ENCODE measurements at places on chromosomes 3 and 15.

DNA sequence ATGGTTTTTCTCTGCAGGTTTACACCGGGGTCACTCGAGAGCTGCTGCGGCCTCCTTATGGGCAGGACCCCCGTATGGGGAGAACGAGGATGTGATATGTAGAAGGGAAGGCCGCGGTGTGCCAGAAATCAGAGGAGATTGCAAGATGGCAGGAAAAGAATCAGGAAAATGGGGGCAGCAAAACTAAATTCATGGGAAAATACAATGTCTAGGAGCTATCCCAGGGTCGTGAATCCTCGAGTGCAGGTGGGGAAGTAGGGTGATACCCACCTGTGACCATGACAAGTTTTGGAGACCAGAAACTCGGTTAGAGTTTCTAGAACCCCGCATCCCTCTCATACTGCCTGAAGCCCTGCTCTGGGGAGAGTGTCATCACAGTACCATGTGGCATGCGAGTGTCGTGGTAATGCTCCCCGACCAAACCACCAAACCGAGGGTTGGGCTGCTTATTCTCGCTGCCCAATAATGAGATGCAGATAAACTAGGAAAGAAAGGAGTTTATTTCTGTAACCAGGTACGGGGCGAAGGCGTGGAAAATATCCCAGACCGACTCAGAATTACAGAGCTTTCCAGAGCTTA, 781 bp downstream of the TRNT1 start:
- no peak for DNase-seq

GRCh38 chr3:146970236-146970635, 365.1 kb upstream of the PLSCR5 start:
- no peak for DNase-seq

- DNase-seq, result no peak
Measured at GRCh38 chr3:2568929-2569328, 470.3 kb downstream of the CNTN4 start.

GRCh38 chr3:106117490-106117858, 248.7 kb upstream of the CBLB start:
- DNase-seq, result no peak

DNA sequence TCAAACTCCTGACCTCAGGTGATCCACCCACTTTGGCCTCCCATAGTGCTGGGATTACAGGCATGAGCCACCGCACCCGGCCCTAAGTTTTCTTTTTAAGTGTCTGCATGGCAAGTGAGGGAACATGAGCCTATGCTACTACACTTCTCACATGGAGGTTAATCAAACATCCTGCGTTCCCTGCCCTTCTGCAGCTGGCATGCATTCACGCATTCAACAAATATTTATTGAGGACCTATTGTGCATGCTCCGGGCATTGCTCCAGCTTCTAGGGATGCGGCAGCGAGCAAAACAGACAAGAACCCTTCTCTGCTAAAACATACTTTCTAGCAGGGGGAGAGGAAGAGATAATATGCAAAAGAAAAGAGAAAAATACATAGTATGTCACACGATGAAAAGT, 42.6 kb upstream of the ACKR4 start:
- no peak for DNase-seq

DNA sequence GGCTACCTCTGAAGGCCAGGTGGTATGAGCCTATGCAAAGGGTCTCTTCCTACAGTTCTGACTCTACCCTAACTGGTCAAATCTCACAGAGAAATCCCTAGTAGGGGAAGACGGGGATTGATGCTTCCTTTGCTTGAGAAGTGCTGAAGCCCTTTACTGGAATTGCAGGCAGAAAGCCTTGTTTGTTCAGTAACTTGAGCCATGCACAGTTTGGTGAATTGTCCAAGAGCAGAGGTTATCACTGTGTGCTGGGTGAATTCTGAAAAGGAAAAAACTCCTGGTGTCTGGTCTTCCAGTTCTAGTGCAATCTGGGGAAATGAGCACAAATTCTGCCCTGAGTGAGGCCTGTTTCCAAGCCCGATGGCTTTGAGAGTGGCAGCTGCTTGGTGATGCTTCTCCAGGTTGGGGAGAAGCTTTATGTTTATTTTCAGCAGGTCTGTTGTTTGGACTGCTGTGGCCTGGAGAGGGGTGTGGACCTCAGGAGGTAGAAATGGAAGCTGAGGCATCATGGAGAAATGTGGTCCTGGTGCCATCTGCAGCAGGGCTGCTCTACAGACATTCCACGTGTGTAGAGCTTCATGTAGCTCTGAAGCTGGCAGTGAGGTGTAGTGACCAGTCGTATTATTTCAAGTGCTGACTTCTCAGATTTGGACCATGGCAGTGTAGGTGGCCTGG, 60.9 kb downstream of the ARNT2 start:
- no peak for DNase-seq

DNA sequence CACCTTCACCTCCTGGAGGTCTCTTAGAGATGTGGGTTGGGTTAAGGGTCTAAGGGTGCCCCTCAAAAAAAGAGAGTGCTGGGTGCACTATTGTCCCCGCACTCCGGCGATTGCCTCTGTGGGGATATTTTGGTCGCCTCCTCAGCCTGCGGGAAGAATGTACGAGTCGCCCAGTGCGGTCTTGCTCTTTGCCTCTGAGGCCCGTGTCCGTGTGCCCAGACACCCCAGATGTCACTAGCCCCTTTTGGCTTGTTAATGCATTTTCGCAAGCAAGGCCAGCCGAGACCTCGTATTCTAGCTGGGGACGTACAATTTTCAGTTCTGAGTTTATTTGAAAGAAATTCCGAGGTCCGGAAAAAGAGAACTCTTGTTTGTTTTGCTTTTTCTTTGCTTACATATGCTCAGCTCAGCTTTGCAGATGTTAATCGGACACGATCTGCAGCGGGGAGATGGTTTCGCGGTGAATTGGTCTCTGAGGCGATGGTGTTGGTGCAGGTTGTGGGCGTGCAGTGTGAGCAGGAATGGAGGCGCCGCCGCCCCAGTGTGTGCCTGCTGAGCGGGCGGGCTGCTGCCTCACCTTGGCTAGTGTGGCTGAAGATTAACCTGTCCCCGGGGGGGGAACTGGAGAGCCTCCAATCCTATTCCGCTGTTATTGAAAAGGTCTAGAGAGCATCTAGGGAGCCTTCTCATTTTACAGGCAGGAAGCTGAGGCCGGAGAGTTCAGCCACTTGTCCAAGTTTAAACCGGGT, 1.4 kb downstream of the ST6GAL1 start:
- peak; percentile 42 for DNase-seq

DNA sequence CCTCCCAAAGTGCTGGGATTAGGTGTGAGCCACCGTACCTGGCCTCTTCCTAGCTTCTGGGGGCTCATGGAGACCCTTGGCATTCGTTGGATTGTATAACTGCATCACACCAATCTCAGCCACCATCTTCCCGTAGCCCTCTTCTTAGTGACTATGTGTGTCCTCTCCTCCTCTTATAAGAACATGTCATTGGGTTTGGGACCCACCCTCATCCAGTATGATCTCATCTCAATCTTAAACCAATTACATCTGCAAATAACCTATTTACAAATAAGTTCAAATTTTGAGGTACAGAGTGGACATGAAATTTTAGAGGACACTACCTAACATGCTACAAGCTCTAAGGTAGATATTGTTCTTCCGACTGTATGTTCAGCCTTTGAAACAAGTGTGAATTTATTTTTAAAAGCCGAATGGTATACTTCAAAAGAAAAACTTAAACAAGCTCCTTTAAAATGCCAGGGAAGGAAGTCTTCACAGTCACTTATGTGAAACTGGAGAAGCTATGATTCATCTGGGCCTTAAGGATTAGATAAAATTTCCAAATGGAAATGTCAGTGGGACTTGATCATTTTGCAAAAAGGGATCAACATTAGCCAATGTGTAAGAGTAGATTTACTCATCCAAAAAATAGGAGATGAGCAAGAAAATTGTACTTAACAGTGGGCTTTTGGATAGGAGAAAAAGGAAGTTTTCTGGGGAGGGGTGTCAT, 225.7 kb downstream of the MEX3B start:
- DNase-seq, result no peak

GRCh38 chr3:35707904-35708303, 68.6 kb downstream of the ARPP21 start:
- DNase-seq, result no peak

DNA sequence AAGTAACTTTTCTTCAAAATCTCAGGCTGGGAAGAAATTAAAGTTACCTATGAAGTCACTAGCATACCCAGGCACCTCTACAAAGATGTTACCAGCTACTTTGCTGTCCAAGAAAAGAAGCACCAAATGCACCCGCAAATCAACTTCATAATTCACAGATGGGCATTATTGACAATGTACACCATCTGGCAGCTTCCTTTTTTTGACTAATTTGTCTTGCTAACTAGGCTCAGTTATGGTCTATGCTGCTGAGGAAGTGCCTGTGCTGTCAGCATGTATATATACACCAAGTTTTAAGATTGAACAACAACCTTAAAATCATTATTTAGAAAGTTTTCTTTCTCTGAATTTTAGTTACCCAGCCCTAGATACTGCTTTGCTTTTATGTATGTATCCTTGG, 93.8 kb downstream of the NSUN3 start:
- no peak for DNase-seq

- DNase-seq, result no peak
Measured at GRCh38 chr3:128551867-128552266, 58.9 kb upstream of the GATA2 start.

- no peak for DNase-seq
Measured at GRCh38 chr3:122969585-122970469, 57.7 kb downstream of the SEMA5B start.

DNA sequence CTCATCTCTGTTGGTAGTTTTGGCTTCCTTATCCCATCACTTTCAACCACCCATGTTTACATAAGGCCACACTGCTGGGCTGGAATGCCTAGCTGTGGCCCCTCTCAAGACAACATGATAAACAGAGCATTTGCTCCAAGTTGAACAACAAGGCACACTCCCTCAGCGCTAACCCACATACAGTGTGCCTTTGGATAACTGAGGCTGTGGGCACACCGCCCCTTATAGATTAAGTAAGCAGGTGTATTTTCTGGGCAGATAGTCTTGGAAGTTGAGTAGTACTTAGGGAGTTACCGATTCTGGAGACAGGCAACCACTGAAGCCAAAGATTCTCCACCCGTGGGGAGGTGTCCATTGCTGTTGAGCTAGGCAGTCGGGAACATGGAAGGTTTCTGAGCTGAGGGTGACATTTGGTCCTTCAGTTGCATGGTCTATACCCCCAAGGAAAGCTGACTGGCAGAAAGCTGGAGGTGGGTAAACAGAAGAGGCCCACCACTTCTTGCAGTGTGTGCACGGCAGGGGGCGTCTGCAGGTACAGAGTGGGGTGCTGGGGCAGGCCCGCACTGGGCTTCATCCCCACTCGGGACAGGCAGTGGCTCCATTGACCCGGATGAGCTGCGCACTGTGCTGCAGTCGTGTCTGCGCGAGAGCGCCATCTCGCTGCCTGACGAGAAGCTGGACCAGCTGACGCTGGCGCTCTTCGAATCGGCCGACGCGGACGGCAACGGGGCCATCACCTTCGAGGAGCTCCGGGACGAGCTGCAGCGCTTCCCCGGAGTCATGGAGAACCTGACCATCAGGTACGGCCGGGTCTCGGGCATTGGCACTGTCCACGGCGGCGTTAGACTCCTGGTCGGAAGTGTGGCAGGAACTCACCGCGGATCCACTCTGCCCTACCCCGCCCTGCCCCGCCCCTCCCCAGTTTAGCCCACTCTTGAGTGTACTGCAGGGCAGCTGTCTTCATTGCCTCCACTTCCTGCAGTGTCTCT, 16.8 kb downstream of the NOX5 start:
- DNase-seq, result no peak

DNA sequence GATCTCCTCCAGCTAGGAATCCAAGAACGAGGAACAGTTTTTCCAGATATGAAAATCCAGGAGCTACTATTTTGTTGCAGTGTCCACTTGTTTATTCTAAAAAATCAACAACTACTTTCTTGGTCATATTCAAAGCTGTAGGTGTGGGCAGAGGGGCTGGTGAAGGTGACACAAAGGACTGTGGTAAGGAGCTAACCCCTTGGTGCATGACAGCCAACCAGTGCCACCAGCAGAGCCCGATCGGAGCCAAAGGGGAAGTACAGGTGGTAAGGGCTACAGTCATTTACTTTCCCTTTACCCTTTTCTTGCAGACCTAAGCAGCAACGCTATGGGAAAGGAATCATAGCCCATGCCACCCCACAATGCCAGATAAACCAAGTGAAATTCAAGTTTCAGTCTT, 30.7 kb downstream of the PLA1A start:
- DNase-seq, result no peak

DNA sequence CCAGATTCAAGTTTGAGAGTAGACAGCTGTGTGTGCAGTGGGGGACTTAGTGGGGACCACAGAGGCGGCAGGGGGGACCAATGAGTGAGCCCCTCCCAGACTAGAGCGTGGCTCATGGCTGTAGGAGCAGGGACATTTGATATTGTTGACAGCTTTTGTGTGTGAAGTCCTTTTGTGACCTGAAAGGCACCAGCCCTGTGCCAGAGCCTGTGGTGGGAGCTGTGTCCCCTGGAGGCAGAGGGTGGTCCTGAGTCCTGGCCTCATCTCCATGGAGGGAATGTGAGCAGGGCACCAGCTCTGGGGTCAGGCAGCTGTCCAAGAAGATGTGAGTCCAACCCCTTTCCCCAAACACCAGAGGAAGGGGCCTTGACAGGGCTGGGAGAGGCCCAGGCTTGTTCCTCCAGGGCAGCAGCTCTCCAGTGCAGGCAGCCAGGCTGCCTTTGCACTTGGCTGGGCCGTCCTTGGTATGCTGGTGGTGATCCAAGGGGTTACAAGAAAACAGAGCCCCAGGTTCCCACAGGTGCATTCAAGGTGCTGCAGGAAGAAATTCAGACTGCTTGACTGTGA, 10.1 kb upstream of the C3orf22 start:
- no peak for DNase-seq

DNA sequence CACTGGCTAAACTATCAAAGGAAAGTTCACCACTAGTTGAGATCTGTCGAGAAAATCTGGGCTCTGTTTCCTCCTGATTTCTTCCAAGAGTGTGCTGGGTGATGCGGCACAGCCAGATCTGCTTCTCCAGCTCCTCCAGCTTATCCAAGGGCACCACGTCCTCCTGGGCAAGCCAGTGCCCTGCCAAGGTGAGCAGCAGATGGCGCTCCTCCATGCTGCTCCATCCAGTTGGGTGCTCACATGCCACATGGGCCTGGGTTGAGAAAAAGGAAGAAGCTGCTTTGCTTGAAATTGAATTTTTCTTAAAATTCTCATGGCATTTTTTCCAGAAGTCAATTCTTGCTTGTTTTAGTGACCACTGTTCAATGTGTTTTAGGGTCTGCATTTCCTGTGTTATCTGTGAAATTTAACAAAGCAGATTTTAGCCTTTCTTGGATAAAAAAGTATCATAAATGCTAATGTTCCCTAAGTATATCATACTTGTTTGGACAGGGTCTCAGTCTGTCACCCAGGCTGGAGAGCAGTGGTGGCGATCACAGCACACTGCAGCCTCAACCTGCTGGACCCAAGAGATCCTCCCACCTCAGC, 47.3 kb downstream of the EIF3J start:
- DNase-seq, result peak; percentile 42

GRCh38 chr3:167940241-167940640, 155.5 kb downstream of the GOLIM4 start:
- no peak for DNase-seq

- DNase-seq, result no peak
Measured at GRCh38 chr3:16841904-16842271, 42.9 kb upstream of the PLCL2 start.

GRCh38 chr3:158248261-158248660, 138.4 kb downstream of the RSRC1 start:
- DNase-seq, result no peak
